Right lung (tissue), 10 donors: ENCODE measurements at places on chromosomes 3 and 15. TPM values are rescaled to one million over a fixed set of nuclear protein-coding genes. Genes with fewer than 3 reads are reported as not detected.

SLC28A1 gene
- 0.13 TPM for polyA plus RNA-seq

SNX4 gene
- polyA plus RNA-seq, result 60.8 TPM

CCDC33 gene
- polyA plus RNA-seq, result 0.57 TPM

ATP13A5 gene
- polyA plus RNA-seq, result 0.60 TPM

SLC28A2 gene
- 0.84 TPM for polyA plus RNA-seq

DNA sequence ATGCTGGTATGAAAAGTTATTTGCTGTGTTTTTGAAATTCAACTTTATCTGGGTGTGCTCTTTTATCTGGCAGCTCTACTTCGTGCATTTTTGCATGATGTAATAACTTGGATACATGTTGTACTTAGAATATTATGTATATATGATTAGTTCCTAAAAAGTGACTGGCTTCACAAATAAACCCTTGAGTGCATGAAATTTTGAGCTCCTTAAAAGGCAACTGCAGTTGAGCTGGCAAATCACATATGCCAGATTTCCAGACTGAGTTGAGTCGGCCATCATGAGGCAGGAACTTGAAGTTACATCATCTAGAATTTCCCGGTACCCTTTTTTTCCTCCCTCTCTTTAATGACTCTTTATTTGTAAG, 162.5 kb downstream of the FNDC3B start:
- peak; percentile 60 for DNase-seq

DNA sequence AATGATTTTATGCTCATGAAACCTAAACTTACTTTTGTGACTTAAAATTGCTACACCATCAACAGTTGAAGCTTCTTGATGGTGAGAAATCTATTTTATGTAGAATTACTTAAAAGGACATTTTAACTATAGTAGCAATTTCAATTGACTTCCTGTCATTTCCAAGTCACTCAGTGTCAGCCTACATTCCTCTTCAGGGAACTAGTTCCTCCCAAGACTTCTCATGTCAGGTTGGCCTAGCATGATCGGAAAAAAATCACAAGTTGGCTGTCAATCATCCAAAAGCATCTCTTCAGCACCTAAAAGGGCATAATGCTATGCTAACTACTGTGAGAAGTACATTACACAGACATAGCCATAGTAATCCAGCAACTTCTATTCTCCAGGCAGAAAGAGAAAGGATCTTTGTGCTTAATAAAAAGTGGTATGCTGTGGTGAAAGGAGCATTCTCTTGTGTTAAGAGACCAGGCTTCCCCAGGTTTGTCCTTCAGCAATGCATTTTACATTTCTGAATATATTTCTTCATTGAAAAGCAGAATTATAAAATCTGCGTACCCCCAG, 893.7 kb downstream of the AGBL1 start:
- DNase-seq, result no peak

DNA sequence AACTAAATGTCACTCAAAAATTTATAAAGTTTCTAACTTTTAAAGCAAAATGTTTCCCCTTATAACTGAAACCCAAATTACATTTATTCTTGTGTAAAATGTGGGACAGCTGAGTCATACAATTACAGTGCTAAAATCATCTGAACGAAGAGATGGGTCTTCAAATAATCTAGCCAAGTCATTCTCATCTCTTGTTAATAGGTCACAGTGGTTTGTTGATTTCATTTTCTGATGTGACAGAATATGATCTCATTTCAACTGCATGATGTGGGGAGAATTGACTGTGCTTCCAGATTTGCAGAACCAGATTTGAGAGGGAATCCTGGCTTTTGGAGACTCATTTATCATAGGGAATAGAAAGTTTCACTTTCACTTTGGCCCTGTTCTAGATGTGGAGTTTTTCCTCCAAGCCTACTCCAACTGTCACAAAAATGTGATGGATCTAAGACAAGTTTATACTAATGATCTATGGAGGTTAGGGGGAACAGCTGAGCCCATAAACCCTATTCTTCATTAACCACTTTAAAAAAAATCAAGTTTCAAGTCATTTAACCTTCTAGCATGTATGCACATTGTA, 685.0 kb downstream of the PDCD6IP start:
- no peak for DNase-seq

GRCh38 chr15:67110361-67110781, 45.0 kb downstream of the SMAD3 start:
- no peak for DNase-seq

DNA sequence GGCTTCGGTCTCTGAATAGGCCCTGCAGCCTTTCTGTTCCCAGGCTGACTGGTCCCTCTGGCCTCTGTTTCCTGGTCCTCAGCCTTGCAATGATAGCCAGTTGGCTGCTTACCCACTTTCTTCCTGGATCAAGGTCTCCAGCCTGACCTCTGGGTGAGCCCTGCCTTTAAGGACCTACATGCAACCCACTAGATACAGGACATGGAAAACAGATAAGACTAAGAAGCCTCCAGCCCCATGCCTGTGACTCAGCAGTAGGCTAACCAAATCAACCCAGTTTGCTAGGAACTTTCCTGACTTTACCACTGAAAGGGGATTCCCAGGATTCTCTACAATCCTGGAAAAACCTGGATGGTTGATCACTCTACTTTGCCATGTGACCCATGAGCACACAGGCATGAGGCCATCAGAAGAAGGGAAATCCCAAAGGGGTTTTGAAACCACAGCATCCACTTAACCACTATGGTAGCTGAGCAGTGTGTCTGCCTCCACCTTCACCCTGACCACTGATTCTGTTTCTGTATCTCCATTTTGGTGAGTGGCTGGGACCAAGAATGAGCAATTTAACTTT, 188.1 kb downstream of the CHST2 start:
- DNase-seq, result no peak

DNA sequence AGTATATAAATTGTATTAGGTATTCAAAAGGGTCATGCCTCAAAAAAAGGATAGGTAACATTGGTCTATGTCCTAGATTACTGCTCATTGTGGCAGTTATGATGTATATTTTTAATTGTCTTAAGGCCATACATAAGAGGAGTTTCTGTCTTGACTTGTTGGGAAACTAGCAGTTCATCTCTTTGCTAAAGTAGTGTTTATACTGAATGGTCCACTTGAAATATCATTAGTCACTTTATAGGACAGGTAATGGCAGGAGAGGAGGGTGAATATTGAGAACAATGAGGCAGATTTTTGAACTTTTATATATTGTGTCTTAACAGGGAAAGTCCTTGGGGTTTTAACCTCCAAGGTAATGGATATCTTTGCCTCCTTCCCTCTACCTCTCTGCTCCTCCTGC, 58.4 kb downstream of the TP63 start:
- DNase-seq, result no peak

DNA sequence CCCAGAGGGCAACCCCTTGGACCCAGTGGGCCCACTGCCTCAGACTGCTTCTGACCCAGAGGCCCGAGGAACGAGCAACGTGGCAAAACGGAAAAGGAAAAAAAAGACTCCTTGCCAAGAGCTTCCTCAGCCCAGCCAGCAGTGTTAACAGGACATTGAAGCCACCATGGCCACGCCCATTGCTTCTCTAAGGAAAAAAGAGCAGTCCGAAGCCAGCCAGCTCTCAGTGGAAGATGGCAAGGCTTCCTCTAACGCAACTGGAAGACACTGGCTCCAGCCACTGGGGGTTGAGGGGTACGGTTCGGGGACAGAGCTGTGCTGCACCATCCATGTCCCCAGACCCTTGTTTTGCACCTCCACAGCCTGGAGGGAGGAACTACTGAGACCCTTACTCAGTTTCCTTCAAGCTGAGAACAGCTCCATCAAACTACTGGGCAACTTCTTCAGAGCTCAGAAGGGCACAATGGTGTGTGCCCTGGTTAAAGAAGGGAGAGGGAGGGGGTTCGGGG, 10.7 kb downstream of the BMF start:
- DNase-seq, result no peak

GRCh38 chr3:27685474-27685873, 36.6 kb downstream of the EOMES start:
- no peak for DNase-seq
